ENCODE measurements at places on chromosomes 7 and 10. TPM values are rescaled to one million over a fixed set of nuclear protein-coding genes. Genes with fewer than 3 reads are reported as not detected.

DNA sequence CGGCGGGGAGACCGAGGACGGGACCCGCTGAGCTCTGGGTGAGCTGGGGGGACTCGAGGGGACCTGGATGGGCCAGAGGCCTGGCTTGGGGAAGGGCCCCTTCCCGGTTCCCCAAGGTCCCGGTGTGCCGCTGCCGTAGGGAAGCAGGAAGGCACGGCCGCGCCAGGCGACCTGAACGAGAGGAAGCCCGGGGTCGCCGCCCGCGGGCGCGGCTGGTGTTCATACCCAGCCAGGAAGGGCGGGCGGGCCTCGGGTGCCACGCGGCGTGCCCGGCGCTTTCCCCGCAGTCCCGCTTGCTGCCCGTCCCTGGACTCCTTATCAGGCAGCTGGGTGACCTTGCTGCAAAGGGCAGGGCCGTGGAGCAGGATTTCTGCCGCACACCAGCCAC, 38.0 kb downstream of the ZNF777 start:
- peak overlapping the region; percentile 67 for H3K4me3 ChIP-seq
- no peaks in the 10 kb centered on the region for H3K36me3 ChIP-seq
- DNase-seq: no peak
- H3K27ac ChIP-seq: no peak overlapping the region
- H3K27me3 ChIP-seq: no peaks in the 10 kb centered on the region
- peaks cover 13% of the 10 kb centered on the region for H3K4me1 ChIP-seq

Gene C7orf57
- total RNA-seq: not detected

GRCh38 chr10:44006771-44007170, 358.1 kb upstream of the ZNF32 start:
- H3K4me1 ChIP-seq: peaks cover 13% of the 10 kb centered on the region
- no peak overlapping the region for H3K27ac ChIP-seq
- no peaks in the 10 kb centered on the region for H3K27me3 ChIP-seq
- H3K36me3 ChIP-seq: no peaks in the 10 kb centered on the region
- H3K4me3 ChIP-seq: no peak overlapping the region

GRCh38 chr10:130045801-130046321, 64.8 kb downstream of the C10orf143 start:
- H3K27ac ChIP-seq: no peak overlapping the region
- H3K4me1 ChIP-seq: no peaks in the 10 kb centered on the region
- no peak overlapping the region for H3K4me3 ChIP-seq

GRCh38 chr10:128287921-128288320, 161.7 kb upstream of the MKI67 start:
- H3K36me3 ChIP-seq: no peaks in the 10 kb centered on the region
- no peaks in the 10 kb centered on the region for H3K27me3 ChIP-seq
- DNase-seq: no peak
- no peak overlapping the region for H3K4me3 ChIP-seq

Gene RELN
- 0.49 TPM for total RNA-seq

GRCh38 chr7:45592230-45592991, 18.2 kb downstream of the ADCY1 start:
- DNase-seq: no peak
- no peaks in the 10 kb centered on the region for H3K27me3 ChIP-seq
- no peak overlapping the region for H3K27ac ChIP-seq
- H3K4me1 ChIP-seq: no peaks in the 10 kb centered on the region

Gene TAS2R4
- 0.81 TPM for total RNA-seq

DNA sequence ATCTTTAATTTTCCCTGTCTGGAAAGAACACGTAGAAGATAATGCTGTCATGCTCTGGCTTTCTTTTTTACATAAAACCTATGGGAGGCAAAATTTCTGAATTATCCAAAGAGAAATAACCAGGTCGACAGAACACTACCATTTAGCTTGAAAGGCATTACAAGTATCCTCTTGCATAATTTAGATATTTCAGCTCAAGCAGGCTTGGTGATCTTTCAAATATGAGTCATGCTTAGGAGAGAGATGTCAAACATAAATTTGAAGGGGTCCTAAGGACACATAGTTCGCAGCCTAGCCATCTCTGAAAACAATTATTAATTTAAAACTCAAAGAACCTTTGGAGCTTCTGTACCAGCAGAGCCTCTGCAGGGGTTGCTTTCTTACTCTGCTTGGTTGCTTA, 100.9 kb downstream of the FAS start:
- H3K4me3 ChIP-seq: no peak overlapping the region
- no peak overlapping the region for H3K27ac ChIP-seq
- no peaks in the 10 kb centered on the region for H3K4me1 ChIP-seq
- H3K36me3 ChIP-seq: no peaks in the 10 kb centered on the region
- H3K27me3 ChIP-seq: no peaks in the 10 kb centered on the region

DNA sequence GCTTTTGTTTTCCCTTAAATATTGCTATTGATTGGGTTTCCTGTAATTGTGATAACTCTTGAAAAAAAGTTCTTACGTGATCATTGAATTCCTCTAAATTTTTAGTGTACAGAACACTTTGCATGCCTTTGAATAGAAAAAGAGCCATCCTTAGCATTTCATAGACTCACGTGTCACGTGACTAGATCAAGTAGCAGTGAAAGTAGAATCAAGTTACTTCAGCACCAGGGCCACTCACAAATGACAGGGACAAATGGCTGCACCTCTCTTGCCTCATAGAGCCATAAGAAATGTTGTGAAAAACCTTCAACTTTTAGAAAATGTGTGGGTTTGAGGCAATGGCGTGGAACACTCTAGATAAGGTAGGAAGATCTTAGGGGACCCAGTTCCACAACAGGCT, 203.8 kb downstream of the ZEB1 start:
- no peaks in the 10 kb centered on the region for H3K4me1 ChIP-seq
- peaks cover 34% of the 10 kb centered on the region for H3K36me3 ChIP-seq
- H3K27me3 ChIP-seq: no peaks in the 10 kb centered on the region
- H3K4me3 ChIP-seq: no peak overlapping the region
- H3K27ac ChIP-seq: no peak overlapping the region

Gene GPR26
- total RNA-seq: not detected

- H3K36me3 ChIP-seq: no peaks in the 10 kb centered on the region
- H3K27me3 ChIP-seq: no peaks in the 10 kb centered on the region
- DNase-seq: no peak
These were observed 210.1 kb upstream of the INHBA start for GRCh38 chr7:41912851-41913567.

- no peak overlapping the region for H3K27ac ChIP-seq
- H3K4me3 ChIP-seq: no peak overlapping the region
- peaks cover 10% of the 10 kb centered on the region for H3K4me1 ChIP-seq
- H3K27me3 ChIP-seq: no peaks in the 10 kb centered on the region
These were observed 49.5 kb upstream of the ZNF32 start for GRCh38 chr10:43698156-43698555.

GRCh38 chr10:71307469-71308085, 11.5 kb upstream of the SLC29A3 start:
- H3K4me1 ChIP-seq: no peaks in the 10 kb centered on the region
- DNase-seq: no peak
- no peaks in the 10 kb centered on the region for H3K27me3 ChIP-seq
- no peak overlapping the region for H3K4me3 ChIP-seq
- H3K27ac ChIP-seq: no peak overlapping the region

- no peak for DNase-seq
- H3K27me3 ChIP-seq: no peaks in the 10 kb centered on the region
- no peaks in the 10 kb centered on the region for H3K36me3 ChIP-seq
These were observed 256.0 kb downstream of the AHR start for GRCh38 chr7:17554341-17555015.

DNA sequence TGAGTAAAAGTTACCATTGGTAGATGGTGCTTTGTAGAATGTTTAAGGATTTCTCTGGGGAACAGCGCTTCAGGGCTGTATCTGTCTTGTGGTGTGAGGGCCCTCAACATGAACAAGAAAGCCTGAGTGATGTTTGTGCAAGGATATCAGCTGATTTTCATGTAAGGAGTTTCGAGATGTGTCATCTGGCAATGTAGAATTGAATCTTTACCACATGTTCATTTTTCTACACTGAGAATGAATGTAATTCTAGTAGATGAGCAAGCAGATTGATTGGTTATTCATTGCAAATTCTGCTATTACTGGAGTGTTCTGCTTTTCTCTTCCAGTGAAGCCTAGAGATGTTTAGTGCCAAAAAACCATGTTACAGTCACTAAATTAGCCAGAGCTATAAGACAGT, 87.7 kb downstream of the ST7 start:
- no peak for DNase-seq
- H3K4me1 ChIP-seq: peaks cover 51% of the 10 kb centered on the region
- no peaks in the 10 kb centered on the region for H3K27me3 ChIP-seq
- no peak overlapping the region for H3K27ac ChIP-seq

GRCh38 chr7:101567230-101567629, 61.9 kb downstream of the MYL10 start:
- no peaks in the 10 kb centered on the region for H3K4me1 ChIP-seq
- H3K36me3 ChIP-seq: no peaks in the 10 kb centered on the region
- H3K27me3 ChIP-seq: no peaks in the 10 kb centered on the region
- no peak overlapping the region for H3K27ac ChIP-seq

Gene ACTL6B
- not detected for total RNA-seq

DNA sequence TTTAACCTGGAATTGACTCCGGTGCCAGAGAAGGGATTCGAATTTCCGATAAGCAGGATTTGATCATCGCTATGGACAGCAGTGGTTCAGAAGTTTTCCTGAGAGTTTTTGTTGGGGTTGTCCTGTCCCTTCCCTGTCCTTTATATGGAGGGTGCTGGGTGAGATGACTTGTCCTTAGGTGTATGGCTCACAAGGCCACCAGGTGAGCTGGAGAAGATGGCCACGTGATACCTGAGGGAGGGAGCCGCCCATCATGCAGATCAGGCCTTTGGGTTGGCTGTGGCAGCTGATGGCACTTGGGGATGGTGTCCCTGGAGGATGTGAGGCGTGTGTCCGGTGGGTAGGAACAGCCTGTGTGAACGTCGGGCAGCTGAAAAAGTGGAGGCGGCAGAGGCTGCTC, 187.7 kb downstream of the PTPN20 start:
- no peaks in the 10 kb centered on the region for H3K4me1 ChIP-seq
- H3K36me3 ChIP-seq: no peaks in the 10 kb centered on the region
- no peak for DNase-seq
- H3K4me3 ChIP-seq: no peak overlapping the region
- H3K27me3 ChIP-seq: no peaks in the 10 kb centered on the region

DNA sequence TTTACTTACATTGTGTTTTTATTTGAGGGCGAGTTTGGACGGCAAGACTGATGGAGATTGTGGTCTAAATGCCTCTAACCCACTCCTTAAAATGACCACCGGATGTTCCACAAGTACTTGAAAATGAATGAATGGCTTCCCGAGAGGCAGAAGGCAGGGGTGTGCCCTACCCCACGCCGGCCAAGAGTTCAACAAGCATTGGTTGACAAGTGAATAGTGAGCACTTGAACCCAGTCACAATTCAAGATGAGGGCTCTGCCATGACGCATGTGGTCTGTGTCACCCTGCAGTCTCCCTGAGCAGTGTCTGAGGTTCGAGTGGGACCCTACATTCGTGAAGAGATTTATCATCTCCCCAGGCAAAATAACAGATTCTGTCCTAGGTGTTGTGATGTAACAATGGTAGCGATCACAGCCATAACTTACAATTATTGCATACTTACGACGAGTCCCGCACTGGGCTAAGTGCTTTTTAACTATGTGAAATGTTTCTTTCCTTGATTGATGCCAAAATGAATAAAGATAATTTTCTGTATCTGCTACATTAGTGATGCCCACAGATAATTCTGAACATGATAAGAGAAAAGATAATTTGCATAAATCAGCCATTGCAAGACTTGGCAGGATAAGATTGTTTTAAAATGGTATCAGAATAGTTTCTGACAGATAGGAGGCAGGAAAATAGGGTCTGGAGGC, 305.4 kb downstream of the WDR37 start:
- no peak overlapping the region for H3K27ac ChIP-seq
- DNase-seq: no peak
- H3K27me3 ChIP-seq: no peaks in the 10 kb centered on the region
- H3K36me3 ChIP-seq: no peaks in the 10 kb centered on the region

Gene ABCB1
- 10.6 TPM for total RNA-seq

DNA sequence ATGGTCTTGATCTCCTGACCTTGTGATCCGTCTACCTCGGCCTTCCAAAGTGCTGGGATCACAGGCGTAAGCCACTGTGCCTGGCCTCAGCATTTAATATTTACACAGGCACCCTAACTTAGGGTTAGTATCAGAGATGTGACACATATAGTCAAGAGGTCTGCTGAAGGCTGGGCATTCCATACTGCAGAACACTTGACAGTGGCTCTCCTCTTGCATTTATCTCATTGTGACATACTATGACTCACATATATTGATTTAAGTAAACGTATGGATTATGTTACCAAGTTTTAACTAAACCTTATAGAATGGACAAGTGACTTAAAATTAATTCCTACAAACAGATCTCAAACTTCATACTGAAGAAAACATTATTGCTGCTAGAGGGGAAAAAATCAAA, 36.6 kb downstream of the BRAF start:
- no peaks in the 10 kb centered on the region for H3K27me3 ChIP-seq
- H3K36me3 ChIP-seq: no peaks in the 10 kb centered on the region
- no peak overlapping the region for H3K27ac ChIP-seq
- peaks cover 11% of the 10 kb centered on the region for H3K4me1 ChIP-seq
- H3K4me3 ChIP-seq: no peak overlapping the region

Gene AKR1C1
- total RNA-seq: 160 TPM

GRCh38 chr10:34526186-34526585, 288.9 kb downstream of the PARD3 start:
- H3K27me3 ChIP-seq: no peaks in the 10 kb centered on the region
- H3K27ac ChIP-seq: peak overlapping the region; percentile 75
- H3K36me3 ChIP-seq: no peaks in the 10 kb centered on the region
- peaks cover 14% of the 10 kb centered on the region for H3K4me1 ChIP-seq
- H3K4me3 ChIP-seq: peak overlapping the region; percentile 26
- DNase-seq: no peak

Gene DUS4L
- total RNA-seq: 4.7 TPM

Gene DKK1
- 3.2 TPM for total RNA-seq

Gene CYP26C1
- 0.35 TPM for total RNA-seq

DNA sequence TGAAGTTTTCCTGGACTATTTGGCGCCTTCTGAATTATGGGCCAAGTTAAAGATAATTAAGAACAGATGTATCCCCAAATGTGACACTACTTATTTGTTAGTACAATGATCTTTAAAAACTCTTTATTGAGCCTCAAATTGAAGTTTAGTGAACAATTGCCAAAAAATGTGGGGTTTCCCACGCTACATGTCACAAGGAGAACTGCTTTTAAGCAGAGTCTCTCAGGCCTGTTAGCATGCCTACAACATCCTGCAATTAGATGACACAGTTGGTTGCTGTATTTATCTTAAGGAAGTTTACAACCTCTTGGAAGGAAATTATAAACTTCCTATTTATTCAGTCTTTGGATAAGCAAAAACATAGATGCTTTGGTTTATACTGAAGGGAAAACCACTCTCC, 733.0 kb downstream of the TNS3 start:
- H3K36me3 ChIP-seq: no peaks in the 10 kb centered on the region
- H3K27me3 ChIP-seq: no peaks in the 10 kb centered on the region
- no peak overlapping the region for H3K4me3 ChIP-seq
- no peak overlapping the region for H3K27ac ChIP-seq
- peaks cover 11% of the 10 kb centered on the region for H3K4me1 ChIP-seq
- DNase-seq: no peak

Gene JMJD1C
- 215 TPM for total RNA-seq
